ENCODE measurements at places on chromosomes 1 and 21.

DNA sequence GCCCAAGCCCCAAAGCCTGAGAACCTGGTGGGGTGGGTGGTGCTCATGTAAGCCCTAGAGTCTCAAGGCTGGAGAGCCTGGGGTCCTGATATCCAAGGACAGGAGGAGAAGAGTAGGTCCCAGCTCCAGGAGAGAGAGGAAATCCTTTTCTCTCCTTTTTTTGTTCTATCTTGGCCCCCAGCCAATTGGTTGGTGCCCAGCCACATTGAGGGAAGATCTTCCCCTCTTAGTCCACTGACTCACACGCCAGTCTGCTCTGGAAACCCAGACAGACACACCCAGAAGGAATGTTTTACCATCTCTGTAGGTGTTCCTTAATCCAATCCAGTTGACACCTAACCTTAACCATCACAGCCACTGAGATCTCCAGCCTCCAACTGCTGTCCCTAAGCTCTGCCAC, 16.2 kb upstream of the LIN9 start:
- DNase-seq = no peak

DNA sequence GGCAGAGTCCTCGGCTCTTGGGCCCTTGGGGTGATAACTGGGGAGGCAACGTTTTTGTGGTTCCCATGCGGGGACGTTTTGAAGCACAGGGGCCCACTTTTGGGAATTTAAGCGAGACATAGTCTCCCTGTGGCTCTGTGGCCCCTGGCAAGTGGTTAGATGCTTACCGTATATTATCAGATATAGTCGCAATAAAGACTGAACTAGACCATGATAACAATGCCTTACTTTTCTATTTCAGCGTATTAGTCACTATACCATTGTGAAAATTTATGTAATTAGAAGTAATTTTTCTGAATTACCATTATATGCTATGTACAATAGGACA, 538 bp upstream of the RCAN1 start:
- no peak for DNase-seq

DNA sequence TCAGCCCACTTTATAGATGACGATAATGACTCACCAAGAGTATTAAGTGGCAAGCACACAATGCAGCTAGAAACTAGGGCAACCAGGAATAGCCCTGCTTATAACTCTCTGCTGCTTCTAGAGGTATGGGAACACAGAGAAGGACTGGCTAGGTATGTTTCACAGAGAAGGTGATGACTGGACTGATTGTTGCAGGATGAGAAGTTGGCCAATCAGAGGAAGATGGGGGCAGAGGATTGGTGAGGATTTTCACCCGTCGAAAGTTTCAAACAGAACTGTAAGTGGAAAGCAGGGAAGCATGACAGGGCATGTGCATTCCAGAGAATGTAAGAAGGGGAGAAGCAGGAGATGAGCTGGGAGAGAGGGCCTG, 222.4 kb upstream of the JUN start:
- DNase-seq = no peak

GRCh38 chr1:29437946-29438345, 201.6 kb downstream of the PTPRU start:
- no peak for DNase-seq

- DNase-seq = no peak
Measured at GRCh38 chr1:35080171-35080854, 1.1 kb downstream of the ZMYM1 start.

Measured in CD8-positive, alpha-beta memory T cell (primary cell).